ENCODE measurements at places on chromosomes 4 and X. TPM values are rescaled to one million over a fixed set of nuclear protein-coding genes. Genes with fewer than 3 reads are reported as not detected.

- no peak for DNase-seq
Observed at GRCh38 chr4:181529537-181529936, 713.7 kb upstream of the TENM3 start.

- no peak for DNase-seq
Observed at GRCh38 chr4:154560824-154561231, 2.0 kb upstream of the FGB start.

EXOC1L gene
- total RNA-seq = not detected

DNA sequence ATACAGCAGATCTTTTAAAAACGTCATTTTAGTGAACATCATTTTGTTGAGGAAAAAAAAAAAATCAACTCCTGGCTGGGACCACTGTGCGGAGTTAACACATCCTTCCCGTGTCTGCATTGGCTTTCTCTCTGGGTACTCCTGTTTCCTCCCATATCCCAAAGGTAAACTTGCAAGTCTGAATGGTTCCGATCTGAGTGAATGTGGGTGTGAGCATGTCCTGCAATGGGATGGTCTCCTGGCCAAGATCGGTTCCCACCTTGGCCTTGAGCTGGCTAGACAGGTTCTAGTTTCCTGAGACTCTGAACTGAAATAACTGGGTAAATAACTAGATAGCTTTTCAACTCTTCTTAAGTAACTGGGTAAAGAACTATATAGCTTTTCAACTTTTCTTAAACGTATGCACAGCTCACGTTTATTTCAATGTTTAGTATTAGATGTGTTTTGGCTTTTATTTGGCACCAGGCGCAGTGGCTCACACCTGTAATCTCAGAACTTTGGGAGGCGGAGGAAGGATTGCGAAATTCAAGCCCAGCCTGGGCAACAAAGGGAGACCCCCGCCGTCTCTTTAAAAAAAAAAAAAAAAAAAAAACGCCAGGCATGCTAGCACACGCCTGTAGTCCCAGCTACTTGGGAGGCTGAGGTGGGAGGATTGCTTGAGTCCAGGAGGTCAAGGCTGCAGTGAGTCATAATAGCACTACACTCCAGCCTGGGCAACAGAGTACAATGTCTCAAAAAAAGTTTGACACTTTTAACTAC lies 14.0 kb downstream of the RBMX start:
- DNase-seq = no peak

DNA sequence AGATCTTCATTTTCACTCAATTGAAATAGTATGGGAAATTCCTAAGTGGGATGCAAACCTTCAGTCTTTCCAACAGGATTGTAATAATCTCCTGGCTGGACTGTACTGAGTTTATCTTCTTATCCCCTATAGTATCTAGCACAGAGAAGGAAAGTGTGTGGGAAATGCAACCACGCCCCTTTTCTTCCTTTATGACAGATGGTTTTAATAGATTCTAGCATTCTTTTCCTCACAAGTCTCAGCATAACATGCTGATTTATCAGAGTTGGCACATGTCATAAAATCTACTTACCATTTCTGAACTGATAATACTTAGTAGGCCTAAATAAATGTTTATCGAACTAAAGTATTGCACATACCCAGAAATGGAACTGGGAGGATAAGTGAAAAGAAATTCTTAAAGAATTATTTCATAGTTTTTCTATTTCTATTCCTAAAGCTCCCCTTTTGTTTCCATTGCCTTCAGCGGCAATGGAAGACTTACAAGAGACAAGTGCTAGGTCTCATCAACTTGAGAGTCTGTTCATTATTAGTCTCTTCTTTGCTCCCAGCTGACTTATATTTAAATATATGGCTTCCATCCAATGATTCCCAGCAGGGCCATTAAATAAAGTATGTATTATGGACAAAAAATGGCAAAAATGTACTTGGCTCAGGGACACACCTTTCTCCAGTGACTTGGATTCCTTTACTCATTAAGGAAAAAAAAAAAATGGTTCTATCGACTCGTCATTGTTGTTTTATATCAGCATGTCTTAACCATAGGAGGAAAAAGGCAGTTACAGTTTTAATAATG lies 484.5 kb downstream of the IL1RAPL1 start:
- no peak for DNase-seq

- no peak for DNase-seq
Observed at GRCh38 chr4:19842471-19842870, 409.2 kb upstream of the SLIT2 start.

REELD1 gene
- total RNA-seq = 0.72 TPM

DNA sequence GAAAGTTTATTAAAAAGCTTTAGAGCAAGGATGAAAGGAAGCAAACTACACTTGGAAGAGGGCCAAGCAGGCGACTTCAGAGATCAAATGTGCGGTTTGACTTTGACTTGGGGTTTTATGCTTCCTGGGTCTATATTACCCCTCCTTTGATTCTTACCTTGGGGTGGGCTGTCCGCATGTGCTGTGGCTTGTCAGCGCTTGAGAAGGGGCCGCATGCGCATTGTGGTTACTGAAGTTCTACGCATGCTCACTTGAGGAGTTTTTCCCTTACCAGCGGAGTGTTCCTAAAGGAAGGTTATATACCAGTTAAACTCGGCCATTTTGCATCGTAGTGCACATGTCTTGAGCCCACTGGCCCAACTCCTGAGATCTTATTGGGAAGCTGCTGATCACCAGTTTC lies 9.9 kb downstream of the ZNF157 start:
- DNase-seq = peak; percentile 91

GRCh38 chr4:10466161-10466560 lies 8.9 kb upstream of the ZNF518B start:
- no peak for DNase-seq

DNA sequence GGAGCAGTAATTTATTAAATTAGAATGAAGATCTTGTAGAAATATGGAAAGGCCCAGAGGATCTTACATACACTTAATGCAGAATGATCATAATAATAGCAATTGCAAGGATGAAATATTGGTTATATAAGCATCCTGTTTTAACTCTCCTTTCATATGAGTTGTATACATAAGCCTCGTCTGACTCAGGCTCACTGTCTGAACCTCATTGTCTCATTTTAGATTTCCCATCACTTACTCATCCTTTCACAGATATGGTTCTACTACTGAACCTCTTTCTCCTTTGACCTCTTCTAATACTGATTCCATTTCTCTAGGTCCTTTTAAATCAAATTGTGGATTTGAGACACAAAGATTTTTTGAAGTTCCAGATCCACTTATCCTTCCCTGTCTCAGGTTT lies 277.3 kb upstream of the TRPC5 start:
- DNase-seq = no peak

DNA sequence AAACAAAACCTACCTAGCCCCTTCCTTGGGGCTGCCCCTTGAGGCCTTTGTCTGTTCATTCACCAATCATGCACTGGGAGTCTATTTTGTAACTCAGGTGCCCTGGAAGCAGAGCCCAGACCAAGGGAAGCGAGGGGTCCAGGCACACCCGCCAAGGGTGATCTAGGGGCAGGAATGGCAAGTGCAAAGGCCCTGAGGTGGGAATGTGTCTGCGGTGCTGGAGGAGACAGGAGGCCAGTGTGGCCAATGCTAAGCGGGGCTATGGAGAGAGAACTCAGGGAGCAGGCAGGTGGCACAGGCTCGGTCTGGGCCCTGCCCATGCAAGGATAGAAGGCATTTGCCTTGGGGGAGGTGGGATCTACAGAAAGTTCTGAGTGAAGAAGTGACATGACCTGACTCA lies 3.5 kb upstream of the SH3BP2 start:
- DNase-seq = no peak

GRCh38 chr4:156558373-156559025 lies 413.1 kb downstream of the PDGFC start:
- DNase-seq = no peak

GRCh38 chr4:76856243-76857073 lies 41.5 kb downstream of the SOWAHB start:
- no peak for DNase-seq

DNA sequence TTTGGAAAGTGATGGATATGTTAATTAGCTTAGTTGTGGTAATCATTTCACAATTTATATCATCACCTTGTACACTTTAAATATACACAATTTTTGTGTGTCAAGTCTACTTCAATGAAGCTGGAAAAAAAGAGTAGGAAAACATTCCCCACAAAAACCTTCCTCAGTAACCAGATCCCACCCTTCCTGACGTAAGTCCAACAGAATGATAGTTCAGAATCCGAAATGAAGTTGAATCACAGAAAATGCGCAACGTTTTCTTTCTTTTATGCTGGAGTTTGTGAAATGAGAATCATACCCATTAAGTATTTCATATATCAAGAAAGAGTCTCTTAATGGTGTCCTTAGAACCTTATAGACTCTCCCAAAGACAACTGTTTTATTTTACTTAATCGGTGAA lies 292.9 kb downstream of the USP46 start:
- DNase-seq = no peak

SULT1E1 gene
- total RNA-seq = not detected

MTNR1A gene
- not detected for total RNA-seq

DNA sequence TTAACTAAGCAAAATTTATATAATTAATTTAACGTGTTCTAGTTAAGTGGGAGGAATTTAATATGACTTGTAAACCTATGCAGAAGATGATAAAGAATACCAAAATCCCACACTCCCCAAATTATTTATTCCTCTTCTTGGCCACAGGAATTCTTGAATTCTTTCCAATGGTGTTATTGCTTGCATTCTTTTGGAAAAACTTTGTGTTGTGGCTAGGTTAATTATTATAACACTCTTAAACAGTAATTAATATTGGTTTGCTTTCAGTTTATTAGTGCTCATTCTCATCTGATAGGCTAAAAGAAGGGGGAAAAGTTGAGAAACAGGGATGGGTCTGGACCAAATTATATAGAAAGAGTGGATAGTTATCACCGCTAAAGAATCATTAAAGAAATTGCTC lies 141.5 kb upstream of the PABPC4L start:
- no peak for DNase-seq

UNC5C gene
- not detected for total RNA-seq

ELOVL6 gene
- 25.0 TPM for total RNA-seq

DNA sequence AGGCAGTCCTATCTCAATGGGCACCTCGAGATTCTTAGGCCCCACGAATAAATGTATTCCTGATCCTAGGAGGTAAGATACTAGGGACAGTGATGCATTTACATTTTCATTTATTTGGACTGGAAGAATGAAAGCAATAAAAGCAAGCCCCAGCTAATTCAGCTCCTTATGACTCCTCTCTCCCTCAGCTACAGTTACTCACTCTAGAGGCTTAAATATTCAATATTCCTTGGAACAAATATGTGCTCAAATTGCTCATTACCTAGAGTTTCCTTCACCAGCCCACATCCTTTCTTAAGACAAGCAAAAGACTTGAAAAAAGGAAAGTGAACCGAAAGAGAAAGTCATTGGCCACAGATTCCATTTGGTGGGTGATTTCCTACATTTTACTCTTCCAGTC lies 13.9 kb downstream of the PAGE2 start:
- DNase-seq = no peak

GRCh38 chr4:4408576-4409335 lies 21.9 kb downstream of the NSG1 start:
- no peak for DNase-seq

- DNase-seq = no peak
Observed at GRCh38 chr4:94348666-94349065, 6.0 kb upstream of the HPGDS start.

DNA sequence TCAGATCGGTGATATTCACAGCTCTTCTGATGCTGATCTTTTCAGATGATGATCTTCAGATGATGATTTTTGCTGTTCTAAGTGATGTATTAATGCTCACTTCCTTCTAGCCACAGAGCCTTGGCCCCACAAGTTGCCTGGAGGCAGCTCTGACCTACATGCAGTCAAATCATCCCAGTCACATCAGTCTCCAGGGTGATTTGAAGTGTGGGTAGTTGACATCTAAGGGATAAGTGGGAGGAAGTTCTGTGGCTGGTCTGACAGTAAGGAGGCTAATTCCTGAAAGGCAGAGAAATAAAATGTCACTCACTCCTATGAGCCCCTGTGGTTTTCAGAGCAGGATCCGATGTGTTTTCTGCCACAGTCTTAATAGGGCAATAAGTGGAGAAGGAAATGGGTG lies 79.8 kb upstream of the RPL34 start:
- DNase-seq = no peak

- peak; percentile 78 for DNase-seq
Observed at GRCh38 chrX:13051529-13052172, 7.2 kb upstream of the FAM9C start.

GAB1 gene
- total RNA-seq = 25.4 TPM

PDZD4 gene
- total RNA-seq = 101 TPM

- no peak for DNase-seq
Observed at GRCh38 chrX:148865277-148866210, 365.1 kb downstream of the AFF2 start.

- DNase-seq = no peak
Observed at GRCh38 chr4:126888968-126889367, 743.8 kb upstream of the INTU start.

- DNase-seq = no peak
Observed at GRCh38 chr4:30868111-30868895, 148.1 kb downstream of the PCDH7 start.

ASMT gene
- total RNA-seq = 1.5 TPM

LPAR4 gene
- not detected for total RNA-seq

GRCh38 chrX:16778545-16778944 lies 7.7 kb upstream of the TXLNG start:
- no peak for DNase-seq

GRCh38 chrX:12301288-12301687 lies 163.0 kb downstream of the FRMPD4 start:
- no peak for DNase-seq

DNA sequence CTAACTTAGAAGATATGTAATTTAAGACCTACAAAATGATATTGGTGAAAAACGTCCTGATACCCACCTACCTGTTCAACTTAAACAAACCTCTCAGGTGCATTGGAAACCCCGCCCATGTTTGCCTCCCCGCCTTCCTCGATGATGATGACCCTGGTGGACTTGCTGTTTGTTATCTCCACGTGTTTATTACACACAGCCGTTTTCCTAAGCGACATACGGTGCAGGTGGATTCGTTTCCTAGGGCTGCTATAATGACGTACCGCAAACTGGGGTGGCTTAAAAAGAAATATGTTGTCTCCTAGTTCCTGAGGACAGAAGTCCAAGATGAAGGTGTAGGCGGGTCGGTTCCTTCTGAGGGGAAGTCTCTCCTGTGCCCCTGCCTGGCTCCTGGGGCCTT lies 110.7 kb downstream of the GPR143 start:
- no peak for DNase-seq

DNA sequence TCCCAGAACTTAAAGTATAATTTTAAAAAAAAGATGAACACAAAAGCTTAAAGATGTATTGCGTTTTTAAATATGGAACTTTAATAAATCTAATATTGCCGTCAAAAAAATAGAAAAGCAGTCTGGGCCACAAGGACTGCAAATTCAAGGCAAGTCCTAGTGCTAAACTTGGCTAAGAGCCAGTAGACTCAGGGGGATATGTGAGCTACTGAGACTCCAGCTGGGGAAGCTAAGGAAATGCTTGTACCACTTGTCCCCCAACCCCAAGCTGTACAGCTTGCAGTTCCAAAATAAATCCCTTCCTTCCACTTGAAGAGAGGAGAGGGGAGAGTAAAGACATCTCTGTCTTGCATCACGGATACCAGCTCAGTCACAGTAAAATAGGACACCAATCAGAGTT lies 290.8 kb upstream of the FGF13 start:
- DNase-seq = no peak
